ENCODE measurements at places on chromosomes 4 and X.

DNA sequence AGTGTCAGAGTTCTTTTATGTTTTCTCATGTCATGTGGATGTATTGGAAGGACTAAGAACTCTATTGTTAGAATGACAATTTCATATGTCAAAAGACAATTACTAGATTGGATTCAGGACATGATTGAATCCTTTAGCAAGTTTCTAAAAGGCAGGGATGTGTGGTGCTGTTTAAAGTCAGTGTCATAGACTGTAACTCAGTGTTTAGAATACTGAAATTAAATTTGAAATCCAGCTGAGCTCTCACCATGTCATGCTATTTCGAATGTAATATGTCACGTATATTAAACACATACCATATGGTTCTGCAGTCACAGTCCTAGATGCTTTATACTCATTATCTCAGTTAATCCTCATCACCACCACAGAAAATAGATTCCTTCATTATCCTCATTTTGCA, 7.8 kb downstream of the GUCY1B1 start:
- no peak for DNase-seq

DNA sequence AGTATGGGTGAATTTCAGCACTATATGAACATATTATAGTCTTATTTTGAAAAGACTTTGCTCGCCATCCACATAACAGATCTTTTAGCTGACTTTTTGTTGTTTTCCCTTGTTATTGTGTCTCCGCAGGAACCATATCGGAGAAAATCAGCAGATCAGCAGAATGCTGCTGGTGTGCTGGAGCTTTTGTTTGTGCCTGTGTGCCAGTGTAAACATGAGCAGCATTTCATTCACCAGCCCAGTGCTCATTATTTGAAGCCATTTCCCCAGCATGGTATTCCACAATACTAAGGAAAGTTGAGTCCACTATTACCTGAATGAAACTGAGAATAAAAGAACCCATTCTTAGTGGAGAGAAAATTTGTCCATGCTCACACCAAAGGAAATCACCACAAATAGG, 261.8 kb upstream of the ARX start:
- DNase-seq: no peak

DNA sequence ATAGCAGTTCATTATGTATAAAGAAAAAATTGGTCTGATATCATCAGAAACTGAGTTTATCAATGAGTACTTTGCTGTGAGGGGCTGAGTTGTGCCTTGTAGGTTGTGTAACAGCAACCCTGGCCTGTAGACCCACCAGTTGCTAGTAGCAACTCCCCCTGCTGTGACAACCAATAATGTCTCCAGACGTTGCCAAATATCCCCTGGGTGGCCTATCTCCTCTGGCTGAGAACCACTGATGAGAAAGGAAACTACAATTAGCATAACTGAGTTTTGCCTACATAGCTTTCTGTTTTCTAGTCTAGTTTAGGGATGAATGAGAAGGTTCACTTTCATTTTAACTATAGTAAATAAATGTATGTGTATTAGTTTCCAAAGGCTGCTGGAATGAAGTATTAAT, 234.1 kb downstream of the CPE start:
- no peak for DNase-seq

GRCh38 chr4:56870946-56871345, 36.8 kb upstream of the REST start:
- DNase-seq: no peak

DNA sequence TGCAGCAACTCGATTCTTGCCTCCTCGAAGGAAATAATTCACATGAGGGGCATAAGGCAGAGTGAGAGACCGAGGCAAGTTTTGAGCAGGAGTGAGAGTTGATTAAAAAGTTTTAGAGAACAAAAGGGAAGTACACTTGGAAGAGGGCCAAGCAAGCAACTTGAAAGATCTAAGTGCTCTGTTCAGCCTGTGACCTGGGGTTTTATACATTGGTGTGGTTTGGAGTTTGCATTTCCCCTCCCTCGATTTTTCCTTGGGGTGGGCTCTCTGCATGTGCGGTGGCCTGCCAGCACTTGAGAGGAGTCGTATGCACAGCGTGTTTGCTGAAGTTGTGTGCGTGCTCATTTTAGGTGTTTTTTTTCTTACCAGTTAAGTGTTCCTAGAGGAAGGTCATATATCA, 356.4 kb downstream of the KLHL4 start:
- DNase-seq: no peak
